Adipocyte (in vitro differentiated cells): ENCODE measurements at places on chromosomes 3 and 15.

GRCh38 chr3:22199095-22199494, 448.1 kb upstream of the ZNF385D start:
- no peak for DNase-seq

DNA sequence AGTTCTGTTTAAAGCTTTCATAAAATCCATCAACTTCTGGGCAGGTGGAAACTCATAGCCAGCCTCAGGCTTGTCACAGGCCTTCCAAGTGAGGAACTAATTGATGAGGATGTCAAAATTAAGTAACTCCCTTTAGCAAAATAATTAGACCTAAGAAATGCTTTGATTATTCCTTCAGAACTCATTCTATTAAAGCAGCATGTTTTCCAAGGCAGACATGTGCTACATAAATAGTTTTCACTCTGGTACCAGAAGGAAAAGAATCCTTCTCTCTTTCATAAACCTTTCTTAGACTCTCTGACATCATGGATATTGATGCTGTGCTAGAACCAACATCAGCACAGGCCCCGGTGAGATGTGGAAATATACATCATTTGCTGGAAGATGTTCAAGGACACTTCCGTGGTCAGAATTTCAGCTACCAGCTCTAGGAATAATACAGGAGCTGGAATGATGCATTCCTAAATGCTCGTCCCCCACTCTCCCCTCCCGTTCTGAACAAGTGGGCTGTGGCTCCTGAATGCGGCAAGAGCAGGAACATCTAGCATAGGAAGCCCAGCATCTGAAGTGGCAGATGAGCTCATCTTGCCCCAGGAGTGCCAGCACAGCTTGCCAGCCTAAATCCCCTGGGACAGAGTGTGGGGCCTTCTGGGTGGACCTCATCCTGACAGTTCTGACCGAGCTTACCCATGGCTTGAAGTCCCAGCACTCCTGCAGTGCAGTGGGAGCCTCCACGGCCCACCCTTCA, 82.4 kb downstream of the WWTR1 start:
- DNase-seq = peak; percentile 83

DNA sequence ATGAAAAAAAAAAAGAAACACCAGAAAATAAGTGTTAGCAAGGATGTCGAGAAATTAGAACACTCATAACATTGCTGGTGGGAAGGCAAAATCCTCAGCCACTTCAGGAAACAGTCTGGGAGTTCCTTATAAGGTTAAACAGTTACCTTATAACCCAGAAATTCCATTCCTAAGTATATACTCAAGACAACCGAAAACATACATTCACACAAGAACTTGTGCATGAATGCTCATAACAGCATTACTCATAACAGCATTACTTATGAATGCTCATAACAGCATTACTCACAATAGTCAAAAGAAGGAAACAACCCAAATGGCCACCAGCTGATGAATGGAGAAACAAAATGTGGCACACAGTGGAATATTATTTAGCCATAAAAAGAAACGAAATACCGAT, 34.8 kb upstream of the DCP1A start:
- no peak for DNase-seq

- DNase-seq = no peak
Observed at GRCh38 chr3:18378218-18378617, 46.9 kb downstream of the SATB1 start.

- no peak for DNase-seq
Observed at GRCh38 chr15:32698773-32699390, 18.9 kb upstream of the GREM1 start.

- DNase-seq = no peak
Observed at GRCh38 chr15:40912478-40912877, 16.7 kb upstream of the DLL4 start.

DNA sequence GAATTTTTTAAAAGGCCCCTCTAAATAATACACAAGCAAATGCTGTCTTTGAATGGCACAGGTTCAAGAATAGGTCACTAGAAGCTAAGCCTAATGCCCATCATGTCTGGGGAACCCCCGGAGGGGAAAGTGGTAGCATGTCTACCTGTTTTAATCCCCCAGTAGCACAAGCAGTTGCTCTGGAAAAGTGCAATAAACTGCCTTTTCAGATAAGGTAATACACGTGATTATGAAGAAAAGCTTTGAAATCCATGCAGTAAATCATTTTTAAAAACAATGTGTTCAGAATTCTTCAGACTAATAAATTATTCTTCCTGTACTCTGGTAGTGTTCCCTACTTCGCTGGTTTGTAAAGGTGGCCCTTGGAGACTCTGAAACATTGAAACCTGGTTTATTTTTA, 922.2 kb downstream of the ROBO1 start:
- no peak for DNase-seq

- DNase-seq = peak; percentile 87
Observed at GRCh38 chr3:107641572-107642307, 119.0 kb downstream of the BBX start.

DNA sequence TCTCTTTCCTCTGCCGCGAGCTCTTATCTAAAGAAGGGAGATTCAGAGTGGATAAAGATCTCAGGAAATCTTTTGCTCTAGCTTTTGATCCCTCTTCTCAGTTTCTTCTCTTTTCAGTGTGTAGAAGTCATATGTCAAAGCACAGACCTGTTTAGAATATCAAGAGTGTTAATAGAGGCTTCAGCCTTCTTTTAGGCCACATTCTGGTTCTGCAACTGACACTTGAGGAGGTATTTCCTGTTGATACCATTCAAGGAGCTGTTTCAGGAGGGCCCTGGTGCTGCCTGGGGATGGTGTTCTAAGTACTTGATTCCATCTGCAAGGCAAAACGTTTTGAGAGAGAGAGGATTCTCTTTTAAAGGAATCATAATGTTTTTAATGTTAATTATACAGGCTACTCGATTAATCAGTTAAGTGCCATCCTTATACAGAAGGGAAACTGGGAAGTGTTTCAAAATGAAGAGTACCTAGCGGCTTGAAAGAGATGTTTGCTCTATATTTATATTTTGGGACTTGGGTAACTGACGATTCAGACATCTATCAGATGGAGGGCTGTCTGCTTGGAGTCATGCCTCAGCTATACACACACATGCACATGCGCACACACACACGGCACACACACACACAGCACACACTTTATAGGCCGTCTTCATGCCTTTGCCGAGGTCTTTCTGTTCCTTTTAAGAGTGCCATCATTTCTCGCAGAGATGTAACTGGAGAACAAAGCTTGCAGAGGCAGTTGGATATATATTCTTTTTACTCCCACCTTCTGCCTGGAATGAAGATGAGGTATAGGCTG, 313.9 kb downstream of the PTPRG start:
- peak; percentile 43 for DNase-seq

- DNase-seq = no peak
Observed at GRCh38 chr15:78951841-78952238, 7.0 kb upstream of the CTSH start.

DNA sequence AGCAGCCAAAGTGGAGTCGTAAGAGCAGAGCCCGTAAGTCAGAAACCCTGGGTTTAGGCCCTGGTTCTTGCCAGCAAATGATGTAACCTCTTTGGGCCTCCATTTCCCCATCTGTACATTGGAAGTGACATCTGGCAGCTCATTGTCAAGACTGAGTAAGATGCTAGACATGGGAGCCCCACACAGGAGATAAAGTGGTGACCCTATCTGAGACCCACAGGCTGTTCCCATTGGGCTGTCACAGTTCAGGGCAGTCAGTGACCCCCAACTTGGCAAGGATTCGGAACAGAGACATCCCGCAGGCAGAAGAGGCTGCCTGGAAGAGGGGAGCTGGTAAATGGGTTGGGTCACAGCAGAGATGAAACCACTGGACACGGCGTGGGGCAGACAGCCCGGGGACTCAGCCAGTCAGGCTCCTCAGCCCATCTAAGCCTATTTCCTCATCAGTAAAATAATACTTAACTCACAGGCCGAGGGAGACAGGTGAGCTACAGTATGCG, 1.8 kb downstream of the CLN6 start:
- no peak for DNase-seq

- peak; percentile 83 for DNase-seq
Observed at GRCh38 chr15:32994810-32995424, 199.6 kb downstream of the FMN1 start.

DNA sequence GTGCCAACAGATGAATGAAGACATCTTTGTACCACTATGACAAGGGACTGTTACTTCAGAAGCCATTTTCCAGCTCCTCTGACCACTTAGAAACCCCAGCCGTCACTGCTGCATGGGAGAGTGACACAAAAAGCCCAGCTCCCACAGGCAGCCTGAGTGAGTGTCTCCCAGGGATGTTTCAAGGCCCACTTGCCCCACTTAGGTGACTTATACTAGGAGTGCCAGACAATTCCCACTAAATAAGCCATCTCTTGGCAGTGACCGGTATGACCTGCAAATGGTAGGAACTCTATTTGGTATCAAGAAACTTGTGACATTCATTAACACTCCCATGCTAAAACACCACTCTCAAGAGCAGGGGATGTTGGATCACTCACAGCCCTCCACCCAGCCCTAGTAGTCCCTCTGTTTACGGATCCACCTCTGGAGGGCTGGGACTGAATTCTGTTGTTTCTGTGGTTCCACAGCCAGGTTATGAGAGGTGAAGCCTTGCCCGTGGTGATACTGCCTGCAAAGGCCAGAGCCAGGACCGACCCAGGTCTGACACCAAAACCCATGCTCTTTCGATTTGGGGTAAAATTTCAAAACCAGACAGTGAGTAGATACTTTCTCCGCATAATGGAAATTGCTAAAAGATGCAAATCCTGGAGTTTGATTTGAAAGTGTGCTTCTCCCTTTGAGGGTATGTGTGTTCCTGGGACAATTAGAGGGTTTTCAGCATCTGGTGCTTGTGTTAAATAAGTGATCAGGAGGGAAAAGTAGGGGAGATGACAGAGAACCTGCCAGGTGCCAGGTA, 14.5 kb downstream of the RBP1 start:
- no peak for DNase-seq

GRCh38 chr15:39887832-39888231, 32.2 kb downstream of the GPR176 start:
- peak; percentile 76 for DNase-seq

GRCh38 chr3:158725348-158726011, 6.8 kb downstream of the RARRES1 start:
- peak; percentile 94 for DNase-seq

GRCh38 chr3:157163217-157163953, 3.4 kb upstream of the CCNL1 start:
- DNase-seq = no peak

DNA sequence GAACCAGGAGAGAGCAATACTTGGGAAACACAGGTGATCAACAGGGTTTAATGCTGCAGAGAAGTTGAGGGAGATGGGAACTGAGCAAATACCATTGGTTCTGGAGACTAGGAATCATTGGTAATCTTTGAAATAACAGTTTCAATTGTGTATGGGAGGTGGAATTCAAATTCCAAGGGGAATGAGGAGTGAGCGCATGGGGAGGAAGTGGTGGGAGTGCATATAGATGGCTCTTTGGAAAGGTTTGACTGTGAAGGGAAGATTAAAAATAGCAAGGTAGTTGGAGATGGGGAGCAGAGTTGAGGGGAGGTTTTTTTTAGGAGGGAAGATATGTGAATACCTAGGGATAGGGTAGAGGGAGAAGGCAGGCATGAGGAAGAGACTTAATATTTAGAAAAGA, 51.1 kb upstream of the ROPN1 start:
- no peak for DNase-seq

DNA sequence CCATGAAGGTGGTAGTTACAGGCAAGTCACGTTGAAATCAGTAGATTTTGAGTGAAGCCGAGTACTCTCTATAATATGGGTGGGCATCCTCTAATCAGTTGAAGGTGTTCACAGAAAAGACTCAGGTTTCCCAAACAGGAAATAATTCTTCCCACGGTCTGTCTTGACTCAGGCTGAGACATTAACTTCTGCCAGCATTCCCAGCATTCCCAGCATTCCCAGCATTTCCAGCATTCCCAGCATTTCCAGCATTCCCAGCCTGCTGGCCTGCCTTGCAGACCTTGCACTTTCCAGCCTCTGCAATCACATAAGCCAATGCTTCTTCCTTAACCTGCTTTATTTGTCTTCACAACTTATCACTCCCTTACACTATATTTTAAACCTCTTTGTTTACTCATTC, 542.3 kb upstream of the ROBO2 start:
- peak; percentile 6 for DNase-seq

DNA sequence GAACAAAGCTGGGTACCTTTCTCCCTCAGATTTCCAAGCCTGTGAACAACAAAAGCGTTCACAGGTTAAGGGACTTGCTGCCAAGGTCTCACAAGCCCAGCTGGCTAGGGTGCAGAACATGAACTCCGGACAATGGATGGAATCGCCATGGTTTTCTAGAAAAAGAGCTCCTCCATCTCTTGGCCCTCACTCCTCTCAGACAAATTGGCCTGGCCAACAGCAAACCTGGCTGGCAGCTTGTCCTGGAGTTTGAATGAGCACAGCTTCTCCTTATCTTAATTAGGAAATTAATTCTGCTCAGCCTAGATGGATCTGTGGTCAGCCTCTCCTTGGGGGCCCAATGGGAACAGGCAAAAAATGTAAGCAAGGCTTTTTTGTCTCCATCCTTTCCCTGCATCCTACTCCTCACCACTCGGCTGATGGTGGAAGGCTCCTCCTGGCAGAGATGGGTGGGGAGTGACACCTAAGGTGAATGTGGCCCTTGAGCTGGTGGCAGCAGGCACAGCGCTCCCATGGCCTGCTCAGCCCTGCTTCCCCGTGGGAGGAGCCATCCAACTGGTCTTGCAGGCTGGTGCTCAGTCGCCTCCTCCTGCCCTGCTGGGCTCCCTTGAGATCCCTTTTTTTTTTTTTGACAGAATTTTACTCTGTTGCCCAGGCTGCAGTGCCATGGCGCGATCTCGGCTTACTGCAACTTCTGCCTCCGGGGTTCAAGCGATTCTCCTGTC, 5.8 kb downstream of the KLHL25 start:
- DNase-seq = no peak

GRCh38 chr3:141804778-141805639, 41.8 kb downstream of the GRK7 start:
- no peak for DNase-seq

DNA sequence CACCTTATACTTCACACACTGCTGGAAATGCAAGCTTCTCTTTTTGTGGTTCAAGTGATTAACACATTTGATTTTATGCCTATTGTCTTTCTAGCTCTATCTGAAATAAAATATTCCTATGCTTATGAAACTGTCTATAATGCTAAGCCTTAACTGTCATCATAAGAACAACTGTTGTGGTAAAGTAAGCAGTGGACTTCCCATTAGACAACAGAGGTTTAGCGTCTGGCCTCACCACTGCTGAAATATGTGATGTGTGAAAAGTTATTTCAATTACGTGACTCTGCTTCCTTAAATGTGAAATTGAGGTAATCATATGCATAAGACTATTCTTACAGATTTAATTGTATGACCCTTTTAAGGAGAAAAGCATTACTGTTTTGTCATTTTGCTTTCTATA, 140.2 kb upstream of the LYSMD4 start:
- no peak for DNase-seq

- DNase-seq = no peak
Observed at GRCh38 chr15:25464784-25465183, 26.0 kb upstream of the UBE3A start.
